Osteocyte (in vitro differentiated cells): ENCODE measurements at places on chromosomes 4 and X. TPM values are rescaled to one million over a fixed set of nuclear protein-coding genes. Genes with fewer than 3 reads are reported as not detected.

- DNase-seq, result no peak
Measured at GRCh38 chrX:134679221-134679620, 20.9 kb upstream of the PLAC1 start.

DNA sequence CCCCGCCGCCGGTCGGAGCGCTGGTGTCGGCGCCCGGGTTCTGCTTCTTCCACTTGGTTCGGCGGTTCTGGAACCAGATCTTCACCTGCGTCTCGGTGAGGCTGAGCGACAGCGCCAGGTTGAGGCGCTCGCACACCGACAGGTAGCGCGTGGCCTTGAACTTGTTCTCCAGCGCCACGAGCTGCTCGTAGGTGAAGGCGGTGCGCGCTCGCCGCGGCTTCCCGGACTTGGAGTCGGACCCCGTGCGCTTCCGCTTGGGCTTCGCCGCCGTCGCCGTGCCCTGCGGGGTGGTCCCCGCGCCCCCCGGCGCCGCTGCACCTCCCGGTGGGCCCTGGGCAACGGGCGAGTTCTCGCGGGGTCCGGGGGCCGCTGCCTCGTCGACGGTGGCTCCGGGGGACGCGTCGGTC is 3.1 kb downstream of the NKX1-1 start:
- peak; percentile 85 for DNase-seq

GRCh38 chrX:15298201-15298600 is 17.2 kb downstream of the ASB11 start:
- DNase-seq, result no peak

- no peak for DNase-seq
Measured at GRCh38 chrX:130631011-130631410, 229.2 kb downstream of the RBMX2 start.

The TMEM35A gene
- 1.8 and 2.2 TPM in 2 replicates for total RNA-seq

The HPGDS gene
- not detected in 2 replicates for total RNA-seq
